ENCODE measurements at places on chromosomes 11 and 22. TPM values are rescaled to one million over a fixed set of nuclear protein-coding genes. Genes with fewer than 3 reads are reported as not detected.

The MMP8 gene
- total RNA-seq = not detected

The RTN3 gene
- total RNA-seq = 82.2 TPM

The SCN3B gene
- 2.4 TPM for total RNA-seq

DNA sequence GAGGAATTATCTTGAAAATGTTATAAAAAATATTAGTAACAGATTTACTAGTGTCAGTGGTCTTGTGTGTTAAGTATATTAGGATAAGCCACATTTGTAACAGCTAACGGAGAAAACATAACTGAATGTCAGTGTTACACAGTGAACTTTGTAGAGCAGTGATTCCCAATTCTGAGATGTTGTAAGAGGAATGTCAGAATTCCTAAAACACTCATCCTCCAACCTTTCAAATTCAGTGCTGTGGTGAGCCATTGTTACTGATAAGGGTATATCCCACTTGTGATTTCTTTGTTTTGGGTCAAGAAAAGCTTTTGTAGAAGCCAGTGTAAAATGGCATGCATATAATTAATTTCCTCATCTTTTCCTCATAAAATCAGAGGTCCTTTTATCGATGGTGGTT is 61.9 kb downstream of the ARHGEF12 start:
- DNase-seq = no peak

GRCh38 chr11:64245401-64245796 is 1.3 kb downstream of the PPP1R14B start:
- no peak for DNase-seq

Data from heart left ventricle (tissue), 16 donors.